ENCODE measurements at places on chromosomes 2 and 18.

GRCh38 chr2:127707890-127708648, 6.8 kb downstream of the SFT2D3 start:
- DNase-seq: no peak

DNA sequence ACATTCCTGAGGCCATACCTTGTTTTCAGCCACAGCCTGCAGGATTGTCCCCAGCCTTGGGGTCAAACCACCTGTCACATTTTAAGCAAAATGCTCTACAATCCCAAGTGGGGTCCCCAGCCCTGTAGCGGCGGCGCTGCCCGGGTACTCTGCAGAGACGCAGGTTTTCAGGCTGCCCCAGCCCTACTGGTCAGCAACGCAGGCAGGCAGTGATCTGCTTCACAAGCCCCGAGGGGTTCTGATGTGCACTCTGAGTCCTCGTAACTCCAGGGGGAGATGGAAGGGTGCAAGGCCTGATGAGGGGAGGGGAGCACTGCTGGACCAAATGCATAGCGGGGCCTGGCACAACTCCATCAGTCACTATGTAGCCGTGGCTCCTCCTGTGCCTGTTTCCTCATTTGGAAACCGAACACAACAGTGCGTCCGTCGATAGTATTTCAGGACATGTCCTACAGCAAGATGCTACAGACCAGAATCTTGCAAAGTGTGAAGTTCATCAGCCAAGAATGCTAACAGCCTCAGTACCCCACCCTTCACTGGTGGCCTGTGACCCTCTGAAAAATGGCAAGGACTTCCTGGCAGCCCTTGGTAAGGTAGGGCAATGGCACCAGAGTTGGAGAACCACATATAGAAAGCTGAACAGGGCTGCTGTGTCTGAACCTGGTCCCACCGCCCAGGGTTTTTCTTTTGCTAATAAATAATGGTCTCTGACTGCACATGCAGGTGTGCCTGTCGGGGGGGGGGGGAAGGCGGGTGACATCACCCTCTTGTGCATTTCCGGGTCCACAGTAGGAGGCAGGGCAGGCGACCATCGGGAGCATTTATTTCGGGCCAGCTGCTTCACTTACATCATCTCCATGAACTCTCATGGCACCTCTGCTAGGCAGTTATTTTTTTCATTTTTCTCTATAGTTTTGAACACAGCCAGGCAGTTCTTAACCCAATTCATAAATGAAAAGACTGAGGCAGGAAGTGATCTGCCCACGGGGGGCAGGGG, 50.6 kb upstream of the TFCP2L1 start:
- DNase-seq: no peak

DNA sequence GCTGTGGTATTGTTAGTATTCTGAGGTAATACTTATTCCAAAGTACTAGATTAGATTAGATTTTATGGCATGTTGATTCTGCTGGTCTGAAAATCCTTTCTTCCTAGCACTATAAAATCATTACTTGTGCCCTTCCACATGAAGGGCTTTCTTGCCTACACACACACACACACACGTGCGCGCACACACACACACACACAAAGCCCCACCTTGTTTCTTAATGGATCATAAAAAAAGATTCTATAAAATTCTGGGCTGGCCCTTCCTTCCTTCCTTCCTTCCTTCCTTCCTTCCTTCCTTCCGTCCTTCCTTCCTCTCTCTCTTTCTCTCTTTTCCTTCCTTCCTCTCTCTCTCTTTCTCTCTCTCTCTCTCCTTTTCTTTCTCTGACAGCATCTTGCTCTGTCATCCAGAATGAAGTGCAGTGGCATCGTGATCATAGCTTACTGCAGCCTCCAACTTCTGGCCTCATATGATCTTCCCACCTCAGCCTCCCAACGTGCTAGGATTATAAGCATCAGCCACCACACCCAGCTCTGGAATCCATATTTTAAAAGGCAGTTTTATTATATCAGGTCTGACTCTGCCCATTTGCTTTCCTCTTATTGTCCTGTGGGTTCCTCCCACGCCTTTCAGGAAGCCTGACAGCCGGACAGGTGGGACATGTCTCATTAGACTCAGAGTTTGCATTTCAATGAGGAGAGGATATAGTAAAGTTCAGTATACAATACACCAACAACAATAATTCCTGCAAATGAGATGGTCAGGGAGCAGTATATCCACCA, 321.1 kb downstream of the PIK3C3 start:
- DNase-seq: no peak

- DNase-seq: no peak
Measured at GRCh38 chr2:96530144-96530430, 6.5 kb upstream of the ARID5A start.

Data from CD4-positive, alpha-beta T cell treated with Interleukin-1 beta for 1 hour (primary cell).